Motor neuron (in vitro differentiated cells): ENCODE measurements at places on chromosomes 1 and 21.

DNA sequence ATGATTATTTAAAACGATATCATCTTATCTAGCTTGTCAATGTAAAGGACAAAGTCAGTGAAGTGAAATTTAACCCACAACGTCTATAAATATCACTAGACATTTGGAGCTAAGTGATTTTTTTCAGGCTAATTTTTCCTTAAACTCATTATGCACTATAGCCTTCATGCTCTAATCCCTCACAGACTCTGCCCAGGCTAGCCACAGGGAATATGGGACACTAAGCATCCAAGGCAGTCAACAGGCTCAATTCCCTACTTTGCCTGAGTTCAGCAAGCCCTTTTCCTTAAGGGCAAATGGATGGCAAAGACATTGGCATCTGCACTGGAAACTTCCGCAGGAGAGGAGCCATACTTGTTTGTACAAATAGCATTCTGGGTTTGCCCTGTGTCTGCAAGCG, 577.0 kb downstream of the LMO4 start:
- no peak for ATAC-seq

GRCh38 chr1:29677028-29678024, 441.0 kb downstream of the PTPRU start:
- ATAC-seq, result no peak

- ATAC-seq, result no peak
Measured at GRCh38 chr1:31661856-31662255, 17.2 kb upstream of the PEF1 start.

DNA sequence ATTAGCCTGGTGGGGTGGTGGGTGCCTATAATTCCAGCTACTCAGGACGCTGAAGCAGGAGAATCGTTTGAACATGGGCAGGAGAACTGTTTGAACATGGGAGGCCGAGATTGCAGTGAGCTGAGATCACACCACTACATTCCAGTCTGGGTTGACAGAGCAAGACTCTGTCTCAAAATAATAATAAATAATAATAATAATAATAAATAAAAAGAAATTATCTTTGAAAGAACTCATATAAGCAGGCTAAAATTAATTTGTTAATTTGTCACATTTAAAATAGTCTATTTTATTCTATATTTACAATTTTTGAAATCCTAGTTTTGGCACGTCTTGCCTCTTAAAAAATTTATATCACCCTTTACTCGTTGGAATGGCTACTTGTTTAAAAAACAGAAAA, 27.6 kb downstream of the CD247 start:
- ATAC-seq, result no peak
